Spleen (tissue), 13 donors: ENCODE measurements at places on chromosomes 3 and 15. TPM values are rescaled to one million over a fixed set of nuclear protein-coding genes. Genes with fewer than 3 reads are reported as not detected.

MESP1 gene
- polyA plus RNA-seq = 0.45 TPM

REC114 gene
- polyA plus RNA-seq = not detected

SCAMP5 gene
- 3.8 TPM for polyA plus RNA-seq

GOLGA8T gene
- polyA plus RNA-seq = 0.06 TPM

C3orf22 gene
- polyA plus RNA-seq = not detected

ZCWPW2 gene
- polyA plus RNA-seq = 0.35 TPM

- no peak for DNase-seq
- H3K27ac ChIP-seq = no peak overlapping the region
- H3K4me1 ChIP-seq = peaks cover 52% of the 10 kb centered on the region
- no peak overlapping the region for H3K4me3 ChIP-seq
- H3K27me3 ChIP-seq = no peaks in the 10 kb centered on the region
- no peaks in the 10 kb centered on the region for H3K36me3 ChIP-seq
These were observed 38.8 kb downstream of the LRRFIP2 start for GRCh38 chr3:37135561-37135960.

- no peak overlapping the region for H3K4me3 ChIP-seq
- H3K36me3 ChIP-seq = no peaks in the 10 kb centered on the region
- H3K27me3 ChIP-seq = no peaks in the 10 kb centered on the region
- no peak overlapping the region for H3K27ac ChIP-seq
- no peaks in the 10 kb centered on the region for H3K4me1 ChIP-seq
These were observed 126.3 kb upstream of the TMEM108 start for GRCh38 chr3:132911741-132912415.

DNA sequence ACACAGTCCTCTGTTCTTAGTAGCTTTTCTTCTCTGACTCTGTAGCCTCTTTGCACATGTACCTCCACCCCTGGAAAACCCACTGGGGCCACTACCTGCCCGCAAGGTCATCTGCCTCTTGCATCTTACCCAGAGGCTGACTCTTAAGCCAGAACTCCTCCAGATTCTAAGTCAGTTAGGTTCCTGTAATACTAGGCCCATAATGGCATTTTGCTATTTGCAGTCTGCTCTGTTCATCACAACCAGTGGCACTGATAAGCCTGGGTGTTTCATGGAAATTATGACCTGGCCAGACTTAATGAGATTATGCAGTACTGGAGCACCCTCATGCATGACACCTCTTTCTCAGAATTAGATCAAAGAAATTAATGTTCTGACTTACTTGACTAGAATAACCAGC, 31.7 kb upstream of the ATG7 start:
- H3K27me3 ChIP-seq = no peaks in the 10 kb centered on the region
- no peak for DNase-seq
- H3K4me3 ChIP-seq = no peak overlapping the region
- H3K4me1 ChIP-seq = peaks cover 4% of the 10 kb centered on the region

GRCh38 chr3:57464011-57464410, 80.1 kb downstream of the DNAH12 start:
- H3K27me3 ChIP-seq = no peaks in the 10 kb centered on the region
- no peaks in the 10 kb centered on the region for H3K36me3 ChIP-seq
- no peak overlapping the region for H3K4me3 ChIP-seq
- DNase-seq = no peak
- no peak overlapping the region for H3K27ac ChIP-seq
- no peaks in the 10 kb centered on the region for H3K4me1 ChIP-seq
